Activated T-helper 2 cell treated with anti-CD3 and anti-CD28 coated beads, Interferon-gamma antibody, Interleukin-2, Interleukin-4, amounts not matched to agents 10 μg/mL and 5 μg/mL and 100 μg/mL, durations not matched to agents 14 hours and 24 hours and 36 hours (primary cell): ENCODE measurements at places on chromosomes 2 and 18. TPM values are rescaled to one million over a fixed set of nuclear protein-coding genes. Genes with fewer than 3 reads are reported as not detected.
A peak's percentile ranks its signal among the peaks of the same experiment; 100 is the strongest.

GRCh38 chr2:173817582-173817981, 147.6 kb downstream of the SP3 start:
- no peaks in the 10 kb centered on the region for H3K36me3 ChIP-seq
- no peaks in the 10 kb centered on the region for H3K4me1 ChIP-seq
- no peak overlapping the region for H3K27ac ChIP-seq
- DNase-seq: no peak
- H3K4me3 ChIP-seq: no peak overlapping the region

Gene KCNS3
- total RNA-seq: 0.16 and 0.48 TPM in 2 replicates

GRCh38 chr2:95275151-95275515, 884 bp downstream of the PROM2 start:
- DNase-seq: no peak
- H3K27me3 ChIP-seq: no peaks in the 10 kb centered on the region
- H3K27ac ChIP-seq: no peak overlapping the region

Gene ANXA4
- total RNA-seq: 45.6 and 52.9 TPM in 2 replicates

DNA sequence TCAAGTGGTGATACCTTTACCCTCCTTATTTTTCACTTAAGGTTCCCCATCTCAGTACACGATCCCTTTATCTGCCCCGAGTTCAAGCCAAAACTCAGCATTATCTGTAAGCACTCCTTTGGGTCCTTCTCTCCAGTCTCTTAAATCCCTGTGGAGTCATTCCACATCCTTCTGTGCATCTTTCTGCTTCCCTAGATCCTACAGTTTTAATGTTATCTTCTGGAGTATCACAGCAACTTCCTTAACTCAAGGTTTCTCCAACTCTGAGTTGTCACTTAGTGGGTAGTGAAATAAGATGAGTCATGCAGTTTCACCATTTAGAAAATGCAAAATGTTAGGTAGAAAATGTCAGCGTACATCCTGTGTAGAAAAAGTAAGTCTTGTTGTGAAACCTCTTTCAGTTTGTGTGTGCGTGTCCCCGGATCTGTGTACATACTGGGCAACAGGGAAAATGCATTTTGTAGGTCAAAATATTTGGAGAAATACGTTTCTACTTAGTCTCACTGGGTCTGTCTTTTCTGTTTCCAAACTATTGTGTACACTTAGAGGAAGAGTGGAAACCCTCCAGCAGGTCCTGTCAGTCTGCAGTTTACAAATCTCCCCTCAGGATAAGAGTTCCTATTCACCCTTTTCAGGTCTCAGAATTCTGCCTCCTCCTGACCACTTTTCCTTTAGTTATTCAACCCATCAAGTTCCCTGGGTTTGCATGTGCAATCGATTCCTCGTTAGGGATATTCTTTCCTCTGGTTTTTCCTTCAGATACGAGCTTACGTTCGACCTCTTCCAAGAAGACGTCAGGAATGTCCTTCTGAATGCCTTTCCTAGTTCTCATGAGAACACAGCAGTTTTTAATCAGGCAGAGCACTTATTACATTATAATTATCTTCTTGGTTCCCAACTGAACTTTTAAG, 154.8 kb downstream of the TGIF1 start:
- H3K27me3 ChIP-seq: no peaks in the 10 kb centered on the region
- H3K4me3 ChIP-seq: no peak overlapping the region
- DNase-seq: no peak
- no peak overlapping the region for H3K27ac ChIP-seq

DNA sequence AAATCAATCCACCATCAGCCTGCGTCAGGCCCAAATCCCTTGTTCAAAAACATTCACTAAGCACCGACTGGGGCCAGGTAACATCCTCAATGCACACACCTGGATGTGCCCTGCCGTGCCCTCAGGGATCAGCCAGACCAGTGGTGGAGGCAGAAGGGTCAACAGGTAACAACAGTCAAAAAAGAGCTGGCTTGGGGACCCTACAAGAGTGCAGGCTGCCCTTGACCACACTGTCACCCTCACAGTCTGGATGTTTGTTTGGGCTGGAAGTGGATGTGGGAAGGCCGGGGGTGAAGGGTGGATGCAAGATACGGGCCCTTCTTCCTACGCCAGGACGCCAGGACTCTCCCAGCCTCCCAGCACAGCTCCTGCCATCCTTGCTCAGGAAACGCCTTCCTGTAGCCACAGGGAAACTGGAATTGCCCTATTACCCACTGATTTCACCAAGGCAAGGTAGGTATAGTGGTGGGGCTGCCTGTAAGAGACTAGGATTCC, 2.7 kb downstream of the BIN1 start:
- peaks cover 4% of the 10 kb centered on the region for H3K4me1 ChIP-seq
- no peak overlapping the region for H3K27ac ChIP-seq
- H3K36me3 ChIP-seq: no peaks in the 10 kb centered on the region
- no peak overlapping the region for H3K4me3 ChIP-seq

DNA sequence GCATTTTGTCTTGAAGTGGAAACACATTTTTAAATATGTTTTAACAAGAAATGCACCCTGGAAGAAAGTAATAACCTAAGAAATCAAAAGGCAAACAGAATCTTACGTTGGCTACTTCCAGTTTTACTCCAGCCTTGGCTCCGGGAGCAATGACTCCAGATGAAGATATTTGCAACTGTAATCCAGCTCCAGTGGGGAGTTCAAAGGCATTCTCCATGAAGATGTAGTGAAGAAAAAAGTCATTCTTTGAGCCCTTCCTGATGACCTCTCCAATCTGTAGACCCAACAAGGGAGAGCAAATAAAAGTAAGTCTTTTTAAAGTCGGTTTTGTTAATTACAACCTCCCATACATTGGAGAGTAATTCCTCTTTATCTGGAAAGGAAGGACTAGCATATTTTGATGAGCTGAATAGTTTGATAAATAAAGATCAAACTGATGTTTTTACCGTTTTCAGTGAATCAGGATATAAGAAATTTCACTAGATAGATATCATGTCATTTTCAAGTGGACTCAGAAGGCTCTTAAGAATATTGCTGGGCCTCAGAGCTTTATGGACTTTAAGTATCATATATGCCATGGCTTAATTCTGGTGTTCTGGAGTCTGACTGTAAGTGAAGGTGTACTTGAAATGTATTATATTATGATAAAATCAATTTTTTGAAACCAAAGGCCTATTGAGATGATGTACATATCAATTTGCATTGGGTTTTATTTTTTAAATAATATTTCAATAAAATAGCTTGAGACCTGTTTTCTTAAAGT, 20.3 kb downstream of the APOB start:
- no peak overlapping the region for H3K27ac ChIP-seq
- H3K4me3 ChIP-seq: no peak overlapping the region
- no peaks in the 10 kb centered on the region for H3K27me3 ChIP-seq

DNA sequence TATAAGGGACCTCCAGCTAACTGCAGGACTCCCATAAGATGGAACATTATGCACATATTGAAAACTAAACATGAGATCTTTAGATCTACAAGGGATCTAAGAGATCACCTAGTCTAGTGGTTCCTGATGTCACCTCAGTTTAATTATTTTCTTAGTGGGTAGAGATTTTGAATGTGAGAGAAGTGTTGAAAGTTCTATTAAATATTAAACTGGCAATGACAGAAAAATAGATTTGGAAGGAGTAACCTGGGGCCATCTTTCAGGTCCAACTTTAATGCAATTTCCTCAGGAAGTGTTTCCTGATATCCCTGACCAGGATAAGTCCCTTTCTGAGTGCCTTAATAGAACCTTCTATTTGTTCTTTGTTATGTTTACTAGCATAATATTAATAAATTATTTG, 29.1 kb upstream of the CPS1 start:
- H3K4me3 ChIP-seq: no peak overlapping the region
- DNase-seq: no peak
- no peaks in the 10 kb centered on the region for H3K4me1 ChIP-seq
- no peak overlapping the region for H3K27ac ChIP-seq
- H3K36me3 ChIP-seq: no peaks in the 10 kb centered on the region

DNA sequence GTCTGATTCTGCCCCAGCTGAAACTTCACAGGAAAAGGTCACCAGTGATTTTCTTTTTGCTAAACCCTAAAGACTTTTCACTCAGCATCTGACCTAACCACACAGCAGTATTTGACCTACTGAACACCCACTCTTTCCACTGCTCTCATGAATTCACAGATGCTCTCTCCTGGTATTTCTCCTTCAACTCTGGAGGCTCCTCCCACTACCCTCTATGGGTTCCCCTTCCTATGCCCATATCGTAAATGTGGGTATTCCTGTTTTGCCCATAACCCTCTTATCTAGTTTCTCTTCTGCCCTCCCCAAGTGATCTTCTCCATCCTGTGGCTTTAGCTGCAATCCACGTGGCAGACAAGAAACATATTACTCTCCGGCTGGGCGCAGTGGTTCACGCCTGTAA, 7.6 kb downstream of the PLEKHM3 start:
- DNase-seq: no peak
- H3K4me3 ChIP-seq: peak overlapping the region; percentile 51
- H3K36me3 ChIP-seq: peaks cover 5% of the 10 kb centered on the region
- H3K4me1 ChIP-seq: peaks cover 37% of the 10 kb centered on the region

- no peak overlapping the region for H3K27ac ChIP-seq
- H3K4me1 ChIP-seq: no peaks in the 10 kb centered on the region
- H3K4me3 ChIP-seq: no peak overlapping the region
- no peaks in the 10 kb centered on the region for H3K36me3 ChIP-seq
- no peak for DNase-seq
These were observed 601.1 kb upstream of the NRXN1 start for GRCh38 chr2:51633073-51633472.

- peaks cover 10% of the 10 kb centered on the region for H3K27me3 ChIP-seq
- H3K36me3 ChIP-seq: no peaks in the 10 kb centered on the region
- H3K4me1 ChIP-seq: peaks cover 9% of the 10 kb centered on the region
- DNase-seq: no peak
These were observed 45.4 kb upstream of the EHBP1 start for GRCh38 chr2:62660087-62660486.

Gene REG1B
- not detected in 2 replicates for total RNA-seq

GRCh38 chr2:101883860-101884259, 107.9 kb upstream of the IL1R2 start:
- H3K4me1 ChIP-seq: peaks cover 11% of the 10 kb centered on the region
- H3K27ac ChIP-seq: peak overlapping the region; percentile 24
- DNase-seq: no peak
- H3K4me3 ChIP-seq: no peak overlapping the region
- no peaks in the 10 kb centered on the region for H3K27me3 ChIP-seq

Gene PAIP2B
- 0.84 and 0.94 TPM in 2 replicates for total RNA-seq

Gene RND3
- total RNA-seq: not detected in 2 replicates

Gene NLRC4
- total RNA-seq: 0.16 TPM in 1 of 2 replicates, not detected in the other

DNA sequence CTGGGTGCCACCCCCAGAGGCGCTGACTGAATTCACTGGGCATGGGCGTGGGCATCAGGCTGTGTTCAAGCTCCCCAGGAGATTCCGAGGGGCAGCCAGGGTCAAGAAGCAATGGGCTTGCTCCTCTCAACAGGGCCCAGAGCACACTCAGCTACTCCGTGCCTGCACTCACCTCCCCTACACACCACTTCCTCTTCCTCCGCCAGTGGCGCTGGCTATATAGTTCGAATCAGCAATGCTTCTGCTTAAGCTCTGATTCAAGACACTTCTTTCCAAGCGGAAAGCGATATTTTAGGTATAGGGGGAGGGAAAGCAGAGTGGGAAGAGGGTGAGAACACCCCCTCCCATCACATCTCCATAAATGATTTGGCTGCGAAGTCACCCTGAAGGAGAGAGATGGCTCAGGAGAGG, 42.1 kb downstream of the CRACDL start:
- H3K27me3 ChIP-seq: peaks cover 22% of the 10 kb centered on the region
- H3K27ac ChIP-seq: no peak overlapping the region
- no peak for DNase-seq
- H3K4me3 ChIP-seq: no peak overlapping the region
- no peaks in the 10 kb centered on the region for H3K4me1 ChIP-seq
- H3K36me3 ChIP-seq: no peaks in the 10 kb centered on the region

DNA sequence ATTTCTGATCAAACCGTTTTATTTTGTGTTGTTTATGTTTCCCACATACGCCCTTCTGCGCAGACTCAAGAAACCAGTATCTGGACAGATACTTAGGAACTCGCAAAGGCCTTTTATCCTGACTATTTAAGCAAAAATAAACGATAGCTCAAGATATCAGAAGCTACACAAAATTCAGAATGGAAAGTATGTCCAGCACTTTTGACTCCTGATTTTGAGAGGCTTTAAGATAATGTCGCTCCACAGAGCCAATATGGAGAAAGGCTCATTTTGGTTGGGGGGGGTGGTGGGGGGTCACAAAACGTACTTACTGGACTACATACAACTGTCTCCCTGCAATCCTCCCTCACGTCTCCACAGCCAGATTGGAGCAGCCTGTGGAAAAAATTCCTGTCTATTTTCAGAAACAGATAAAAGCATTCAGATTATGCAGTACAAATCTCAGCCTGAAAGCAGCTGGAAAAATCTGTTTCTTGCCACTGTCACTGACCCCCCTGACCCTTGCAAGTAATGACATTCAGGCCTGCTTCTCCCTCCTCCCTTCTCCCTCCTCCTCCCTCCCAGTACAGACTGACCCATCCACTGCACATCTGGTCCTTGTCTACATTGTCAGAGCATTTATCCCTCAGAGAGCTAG, 34.9 kb upstream of the LCLAT1 start:
- no peaks in the 10 kb centered on the region for H3K27me3 ChIP-seq
- no peak overlapping the region for H3K4me3 ChIP-seq
- no peak for DNase-seq
- no peaks in the 10 kb centered on the region for H3K36me3 ChIP-seq
- peaks cover 25% of the 10 kb centered on the region for H3K4me1 ChIP-seq

Gene DNAH6
- total RNA-seq: 0.09 and 0.14 TPM in 2 replicates

- no peaks in the 10 kb centered on the region for H3K36me3 ChIP-seq
- H3K4me3 ChIP-seq: no peak overlapping the region
- no peak overlapping the region for H3K27ac ChIP-seq
- H3K4me1 ChIP-seq: peaks cover 17% of the 10 kb centered on the region
- no peak for DNase-seq
- H3K27me3 ChIP-seq: peaks cover 20% of the 10 kb centered on the region
These were observed 5.3 kb upstream of the VPS4B start for GRCh38 chr18:63427558-63427957.

DNA sequence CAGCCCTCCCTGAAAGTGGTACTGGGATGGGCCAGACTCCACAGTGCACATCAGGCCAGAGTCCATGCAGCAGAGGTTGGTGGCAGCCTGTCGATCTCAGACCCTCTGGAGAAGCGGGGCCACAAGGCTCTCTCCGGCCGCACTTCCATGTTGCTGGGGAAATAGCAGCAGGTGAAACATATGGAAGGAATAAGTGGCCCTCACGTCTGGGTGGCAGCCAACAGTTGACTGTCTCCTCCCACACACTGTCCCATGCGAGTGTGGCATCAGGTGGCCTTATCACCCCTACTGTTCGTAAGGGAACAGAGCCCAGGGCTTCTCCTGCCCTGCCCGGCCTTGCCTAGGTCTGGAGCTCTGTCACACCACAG, 58.1 kb upstream of the FOSL2 start:
- H3K27me3 ChIP-seq: no peaks in the 10 kb centered on the region
- no peak overlapping the region for H3K27ac ChIP-seq
- no peaks in the 10 kb centered on the region for H3K4me1 ChIP-seq
- no peak for DNase-seq
- H3K4me3 ChIP-seq: no peak overlapping the region

GRCh38 chr2:141058556-141058955, 1072.3 kb downstream of the LRP1B start:
- H3K36me3 ChIP-seq: no peaks in the 10 kb centered on the region
- no peak overlapping the region for H3K27ac ChIP-seq
- no peak for DNase-seq
- H3K4me1 ChIP-seq: no peaks in the 10 kb centered on the region
- no peak overlapping the region for H3K4me3 ChIP-seq

Gene C2orf78
- total RNA-seq: not detected in 2 replicates
